Stimulated activated CD4-positive, alpha-beta T cell treated with anti-CD3 and anti-CD28 coated beads, Interleukin-1b, Interleukin-23, amount 100 ng/mL, for 24 hours (primary cell): ENCODE measurements at places on chromosomes 16 and 17.
A peak's percentile ranks its signal among the peaks of the same experiment; 100 is the strongest.

DNA sequence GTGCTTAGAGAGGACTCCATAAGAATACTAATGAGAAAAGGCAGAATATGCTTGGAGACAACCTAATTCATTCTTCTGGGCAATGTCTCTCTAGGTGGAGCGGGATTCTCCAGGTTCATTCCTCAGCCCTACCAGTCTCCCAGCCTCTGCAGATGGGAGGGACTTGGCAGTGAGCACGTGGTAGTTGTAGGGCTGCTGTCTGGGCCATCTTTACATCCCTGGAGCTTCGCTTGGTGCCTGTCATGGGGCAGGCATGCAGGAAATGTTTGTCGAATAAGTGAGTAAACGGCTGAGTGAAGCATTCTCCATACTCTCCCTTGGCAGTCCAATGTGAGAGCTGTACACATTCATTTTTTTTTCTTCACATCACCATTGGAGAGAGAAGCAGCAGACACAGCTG is 387.5 kb downstream of the UTP18 start:
- DNase-seq, result no peak

DNA sequence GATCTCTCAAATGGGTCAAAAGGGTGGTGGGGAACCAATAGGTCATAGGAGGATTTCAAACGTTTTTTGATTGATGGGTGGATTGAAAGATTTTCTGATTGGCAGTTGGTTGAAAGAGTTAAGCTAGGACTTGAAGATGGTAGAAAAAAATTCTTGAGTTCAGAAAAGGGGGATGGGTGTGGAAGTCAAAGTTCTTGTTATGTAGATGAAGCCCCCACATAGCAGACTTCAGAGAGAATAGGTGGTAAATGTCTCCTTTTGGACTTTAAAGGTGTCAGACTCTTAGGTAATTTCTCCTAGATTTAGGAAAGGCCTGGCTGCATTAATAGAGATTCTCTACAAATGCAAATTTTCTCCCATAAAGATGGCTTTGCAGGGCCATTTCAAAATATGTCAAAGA is 163.3 kb downstream of the HS3ST4 start:
- no peak for DNase-seq

- DNase-seq, result no peak
Measured at GRCh38 chr17:55434721-55435120, 13.1 kb upstream of the MMD start.

DNA sequence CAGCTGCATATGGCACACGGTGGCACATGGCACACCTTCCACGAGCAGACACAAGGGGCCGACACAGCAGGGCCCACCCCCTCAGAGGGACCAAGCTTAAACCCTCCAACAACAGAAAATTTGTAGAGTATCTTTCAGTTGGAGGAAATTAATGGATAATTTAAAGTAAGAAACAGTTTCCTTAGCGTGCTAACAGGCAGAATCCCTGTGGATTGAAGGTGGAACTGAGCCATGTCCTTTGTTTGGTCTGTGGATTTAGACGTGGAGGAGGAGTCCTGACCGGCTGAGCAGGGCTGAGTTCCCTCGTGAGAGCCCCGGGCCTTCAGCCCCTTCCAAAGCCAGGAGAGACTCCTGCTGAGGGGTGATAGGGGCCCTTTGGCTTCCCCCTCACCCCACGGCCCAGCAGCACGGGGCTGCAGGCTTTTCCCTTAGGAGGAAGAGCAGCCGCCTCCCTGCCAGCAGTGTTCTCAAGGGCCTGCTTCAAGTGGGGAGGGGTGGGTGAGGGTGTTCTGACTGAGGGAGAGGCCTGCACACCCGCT is 1.4 kb upstream of the CYB561 start:
- DNase-seq, result no peak

GRCh38 chr16:82633964-82634600 is 7.3 kb downstream of the CDH13 start:
- DNase-seq, result no peak

DNA sequence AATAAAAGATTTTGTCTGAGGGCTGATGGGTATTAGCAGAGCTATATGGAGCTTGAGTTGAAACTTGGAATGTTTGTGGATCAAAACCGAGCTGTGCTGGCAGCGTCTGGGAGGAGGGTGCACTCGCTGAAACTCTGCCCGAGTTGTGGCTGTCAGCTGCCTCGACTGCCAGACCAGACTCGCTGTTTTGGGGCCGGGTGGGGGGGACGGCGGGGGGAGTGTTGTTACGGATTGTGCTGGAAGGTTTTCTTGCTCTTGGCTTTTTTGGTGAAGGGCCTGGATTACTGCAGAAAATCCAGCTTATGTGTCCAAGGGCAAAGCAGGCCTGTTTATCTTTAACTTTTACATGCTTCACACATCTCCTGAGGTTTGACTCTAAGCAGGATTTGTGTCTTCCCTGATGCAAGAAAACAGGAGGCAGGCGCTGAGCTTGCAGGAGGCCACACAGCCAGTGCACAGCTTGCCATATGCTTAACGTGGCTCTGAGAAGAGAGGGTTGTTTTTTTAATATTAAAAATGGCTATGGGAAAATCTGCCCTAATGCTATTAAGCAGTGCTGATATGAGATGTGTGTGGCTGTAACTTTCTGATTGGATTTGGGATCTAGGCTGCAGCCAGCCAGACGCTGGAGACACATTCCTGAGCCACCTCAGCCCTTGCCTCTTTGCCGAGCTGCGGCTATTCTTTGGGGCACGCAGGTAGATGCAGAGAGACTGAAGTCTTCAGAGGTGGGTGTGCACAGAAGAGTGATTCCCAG is 20.5 kb upstream of the RPTOR start:
- DNase-seq, result no peak

GRCh38 chr17:73007407-73007806 is 85.1 kb downstream of the SLC39A11 start:
- no peak for DNase-seq

DNA sequence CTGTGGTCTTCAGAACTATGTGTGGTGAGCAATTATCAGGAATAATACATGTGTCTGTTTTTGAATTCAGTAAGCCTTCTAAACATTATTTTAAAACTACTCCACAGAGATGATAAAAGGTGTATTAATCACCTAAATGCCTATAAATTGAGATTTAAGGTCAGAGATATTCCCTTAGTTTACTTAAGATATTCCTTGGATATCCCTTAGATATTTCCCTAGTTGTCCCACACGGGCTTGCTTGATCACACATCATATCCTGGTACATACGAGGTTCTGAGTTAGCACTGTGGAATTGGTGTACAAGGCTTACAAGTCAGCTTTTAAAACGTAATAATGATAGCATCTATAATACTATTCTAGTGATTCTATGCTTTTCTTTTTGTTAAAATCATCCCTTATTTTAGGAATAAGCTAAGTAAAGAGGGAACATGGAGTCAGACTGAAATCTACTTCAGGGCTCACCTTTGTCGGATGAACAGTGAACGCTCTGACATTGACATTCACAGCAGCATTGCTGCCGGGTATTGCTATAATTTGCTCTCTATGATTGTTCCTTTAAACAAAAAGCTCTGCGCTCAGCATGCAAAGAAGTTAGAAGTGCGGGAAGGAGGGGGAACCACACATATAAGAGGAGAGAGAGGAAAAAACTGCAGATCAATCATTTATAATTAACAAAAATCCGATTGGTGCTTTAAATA is 136.5 kb downstream of the SKAP1 start:
- no peak for DNase-seq

- no peak for DNase-seq
Measured at GRCh38 chr17:17745476-17746455, 64.5 kb downstream of the RAI1 start.

- DNase-seq, result no peak
Measured at GRCh38 chr17:46783031-46783593, 35.4 kb downstream of the WNT3 start.

GRCh38 chr17:69050999-69051775 is 9.5 kb downstream of the ABCA9 start:
- DNase-seq, result no peak

GRCh38 chr17:35022536-35023063 is 40.9 kb downstream of the RFFL start:
- DNase-seq, result peak; percentile 30

DNA sequence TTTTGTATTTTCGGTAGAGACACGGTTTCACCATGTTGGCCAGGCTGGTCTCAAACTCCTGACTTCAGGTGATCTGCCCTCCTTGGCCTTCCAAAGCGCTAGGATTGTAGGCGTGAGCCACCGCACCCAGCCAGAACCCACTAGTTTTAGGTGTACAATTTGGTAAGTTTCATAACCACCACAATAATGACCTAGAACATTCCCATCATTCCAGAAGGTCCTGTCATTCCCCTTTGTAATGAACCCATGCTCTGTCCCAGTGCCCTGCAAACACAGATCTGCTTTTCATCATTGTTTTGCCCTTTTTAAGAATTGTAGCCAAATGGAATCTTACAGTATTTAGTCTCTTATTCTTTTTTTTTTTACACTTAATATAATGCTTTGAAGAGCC is 35.6 kb upstream of the IRF8 start:
- DNase-seq, result no peak

GRCh38 chr17:34633351-34633750 is 54.0 kb downstream of the TMEM132E start:
- DNase-seq, result no peak

GRCh38 chr17:29838961-29839360 is 91.1 kb downstream of the SSH2 start:
- DNase-seq, result no peak

DNA sequence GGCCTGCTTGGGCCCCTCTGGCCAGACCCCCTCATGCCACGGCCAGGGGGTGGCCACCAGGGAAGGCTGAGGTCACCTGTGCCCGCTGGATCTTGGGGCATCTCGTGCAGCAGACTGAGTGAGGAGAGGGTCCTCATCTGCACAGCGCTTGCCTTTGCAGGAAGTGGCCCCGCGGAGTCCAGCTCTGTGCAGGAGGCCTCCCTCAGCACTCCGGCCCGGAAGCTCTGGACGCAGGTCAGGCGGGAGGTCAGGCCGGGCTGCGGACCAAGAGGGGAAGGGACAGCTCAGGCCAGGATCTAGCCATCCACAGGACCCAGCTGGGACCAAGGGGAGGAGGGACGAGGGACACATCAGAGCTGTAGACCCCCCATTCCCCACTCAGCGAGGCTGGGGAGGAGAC is 72.4 kb downstream of the LITAF start:
- DNase-seq, result no peak

GRCh38 chr16:5615868-5616642 is 518.5 kb upstream of the EEF2KMT start:
- DNase-seq, result no peak

DNA sequence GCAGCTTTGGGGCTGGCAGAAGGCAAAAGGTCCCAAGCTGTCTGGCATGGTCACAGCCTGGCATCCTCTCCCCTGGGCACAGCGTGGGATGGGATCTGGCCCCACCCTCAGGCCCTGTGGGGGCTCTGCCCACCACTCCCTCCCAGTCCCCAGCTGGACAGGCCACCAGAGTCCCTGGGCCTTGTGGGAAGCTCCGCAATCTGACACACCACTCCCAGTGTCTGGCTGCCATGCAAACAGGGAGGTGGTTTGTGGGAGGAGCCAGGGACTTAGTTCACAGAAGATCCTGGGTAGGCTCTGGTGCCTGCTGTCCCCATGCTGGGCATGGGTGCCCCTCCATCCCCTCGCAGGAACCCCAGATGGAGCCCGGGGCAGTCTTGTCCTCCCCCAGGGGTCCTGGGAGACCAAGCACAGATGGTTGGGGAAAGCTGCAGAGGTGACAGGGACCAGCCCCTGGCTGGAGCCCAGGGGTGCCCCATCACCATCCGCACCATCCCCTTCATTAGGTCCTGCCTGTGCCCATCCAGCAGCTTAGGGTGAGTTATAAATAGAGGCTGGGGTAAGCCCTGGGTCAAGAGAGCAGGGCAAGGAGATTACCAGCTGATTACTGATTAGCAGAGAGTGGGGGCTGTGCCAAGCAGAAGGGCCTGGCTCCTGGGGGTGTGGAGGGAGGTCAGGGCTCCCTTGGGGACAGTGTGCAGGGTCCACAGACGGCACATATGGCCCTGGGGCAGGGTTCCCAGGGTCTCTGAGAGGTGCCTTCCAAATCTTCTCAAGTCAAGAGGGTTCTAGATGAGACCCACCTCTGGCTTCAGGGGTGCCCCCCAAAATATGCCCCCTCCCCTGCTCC is 6.2 kb downstream of the FSCN2 start:
- DNase-seq, result no peak

- no peak for DNase-seq
Measured at GRCh38 chr16:29862383-29862883, 593 bp downstream of the CDIPT start.
